Activated CD4-positive, alpha-beta T cell treated with anti-CD3 and anti-CD28 coated beads for 24 hours (primary cell): ENCODE measurements at places on chromosomes 2 and 18.
A peak's percentile ranks its signal among the peaks of the same experiment; 100 is the strongest.

DNA sequence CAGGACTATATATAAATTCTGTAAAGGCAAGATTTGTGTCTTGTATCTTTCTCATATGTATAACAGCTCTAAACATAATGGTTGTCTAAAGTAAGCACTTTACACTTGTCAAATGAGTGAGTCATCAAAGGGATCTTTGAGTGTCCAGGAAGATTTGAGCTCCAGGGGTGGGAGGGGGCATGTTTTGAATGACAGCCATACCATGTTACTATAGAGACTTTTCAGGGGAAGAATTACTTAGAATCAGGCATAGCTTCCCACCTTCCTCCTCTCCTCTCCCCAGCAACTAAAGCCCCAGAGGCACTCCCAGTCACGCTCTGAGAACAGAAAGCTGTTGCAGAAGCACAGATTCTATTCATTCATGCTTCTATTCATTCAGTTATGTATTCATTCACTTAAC is 65.8 kb upstream of the ALK start:
- no peak for DNase-seq

- no peak for DNase-seq
Measured at GRCh38 chr2:171630812-171631626, 56.2 kb upstream of the DYNC1I2 start.

DNA sequence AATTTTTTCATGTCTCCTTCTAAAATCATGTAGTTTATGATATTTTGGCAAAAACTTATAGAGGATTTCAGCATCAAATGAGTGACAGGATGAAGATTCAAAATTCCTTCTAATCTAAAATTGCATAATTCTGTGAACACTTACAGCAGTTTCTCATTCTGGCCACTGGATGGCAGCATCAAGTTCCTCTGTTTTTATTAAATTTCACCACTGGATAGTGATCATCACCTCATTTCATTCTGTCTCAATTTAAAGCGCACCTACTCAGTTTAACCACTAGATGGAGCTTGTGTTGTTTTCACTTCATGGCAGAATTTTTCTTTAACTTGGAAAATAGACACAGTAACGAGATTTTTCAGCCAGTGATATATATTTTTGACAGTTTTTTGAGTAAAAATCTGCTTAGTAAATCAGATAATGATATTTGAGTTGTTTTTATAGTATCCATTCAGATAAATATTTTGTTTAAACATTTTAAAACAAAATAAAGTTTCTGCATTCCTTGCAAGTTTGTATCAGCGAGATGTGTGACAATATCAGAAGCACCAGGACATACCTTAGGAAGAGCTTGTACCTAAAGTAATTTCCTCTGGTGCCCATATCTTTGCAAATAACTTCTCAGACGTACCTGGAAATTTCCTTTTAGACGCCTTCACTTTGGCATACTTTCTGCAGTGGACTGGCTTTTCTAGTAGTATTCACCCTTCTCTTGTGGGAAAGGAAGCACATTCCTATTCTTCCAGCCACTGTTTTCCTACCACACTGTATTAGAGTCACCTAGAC is 94.7 kb upstream of the ARHGAP15 start:
- DNase-seq: peak; percentile 10

DNA sequence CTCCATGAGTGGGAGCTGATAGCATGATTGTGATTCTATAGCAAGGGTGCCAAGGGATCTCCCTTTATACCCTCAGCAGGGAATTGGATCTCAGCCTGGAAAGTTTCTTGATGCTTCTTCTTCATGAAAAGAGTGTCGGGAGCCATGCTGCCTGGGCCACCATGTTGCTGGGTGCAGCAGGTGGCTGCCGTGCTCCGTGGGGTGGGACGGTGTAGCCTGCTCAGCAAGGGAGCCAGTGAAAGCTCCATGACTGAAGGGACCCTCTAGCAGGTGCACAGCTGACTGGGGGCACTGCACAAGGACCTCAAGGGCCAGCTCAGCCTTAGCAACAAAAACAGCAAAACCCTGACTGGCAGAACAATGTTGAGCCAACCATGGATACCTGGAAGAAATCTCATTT is 368.9 kb upstream of the HS6ST1 start:
- no peak for DNase-seq

GRCh38 chr2:32760628-32761027 is 132.8 kb downstream of the TTC27 start:
- DNase-seq: no peak

GRCh38 chr2:67616749-67617148 is 219.6 kb downstream of the ETAA1 start:
- no peak for DNase-seq

DNA sequence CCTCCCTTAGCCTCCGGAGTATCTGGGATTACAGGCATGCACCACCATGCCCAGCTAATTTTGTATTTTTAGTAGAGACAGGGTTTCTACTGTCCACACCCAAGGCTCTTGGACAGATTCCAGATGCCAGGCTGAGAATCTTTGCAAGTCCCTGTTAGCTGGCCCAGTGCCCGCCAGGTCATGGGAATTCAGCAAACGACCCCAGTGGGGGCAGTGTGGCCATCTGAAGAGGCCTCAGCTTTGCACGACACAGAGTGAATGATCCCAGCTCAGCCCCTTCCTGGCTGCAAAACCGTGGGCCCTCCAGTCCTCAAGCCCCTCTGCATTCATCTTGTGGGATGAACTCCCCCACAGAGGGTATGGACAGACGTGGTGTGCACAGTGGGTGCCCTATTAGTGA is 179.5 kb upstream of the ID2 start:
- no peak for DNase-seq

GRCh38 chr2:29450596-29451222 is 335.5 kb downstream of the CLIP4 start:
- no peak for DNase-seq

DNA sequence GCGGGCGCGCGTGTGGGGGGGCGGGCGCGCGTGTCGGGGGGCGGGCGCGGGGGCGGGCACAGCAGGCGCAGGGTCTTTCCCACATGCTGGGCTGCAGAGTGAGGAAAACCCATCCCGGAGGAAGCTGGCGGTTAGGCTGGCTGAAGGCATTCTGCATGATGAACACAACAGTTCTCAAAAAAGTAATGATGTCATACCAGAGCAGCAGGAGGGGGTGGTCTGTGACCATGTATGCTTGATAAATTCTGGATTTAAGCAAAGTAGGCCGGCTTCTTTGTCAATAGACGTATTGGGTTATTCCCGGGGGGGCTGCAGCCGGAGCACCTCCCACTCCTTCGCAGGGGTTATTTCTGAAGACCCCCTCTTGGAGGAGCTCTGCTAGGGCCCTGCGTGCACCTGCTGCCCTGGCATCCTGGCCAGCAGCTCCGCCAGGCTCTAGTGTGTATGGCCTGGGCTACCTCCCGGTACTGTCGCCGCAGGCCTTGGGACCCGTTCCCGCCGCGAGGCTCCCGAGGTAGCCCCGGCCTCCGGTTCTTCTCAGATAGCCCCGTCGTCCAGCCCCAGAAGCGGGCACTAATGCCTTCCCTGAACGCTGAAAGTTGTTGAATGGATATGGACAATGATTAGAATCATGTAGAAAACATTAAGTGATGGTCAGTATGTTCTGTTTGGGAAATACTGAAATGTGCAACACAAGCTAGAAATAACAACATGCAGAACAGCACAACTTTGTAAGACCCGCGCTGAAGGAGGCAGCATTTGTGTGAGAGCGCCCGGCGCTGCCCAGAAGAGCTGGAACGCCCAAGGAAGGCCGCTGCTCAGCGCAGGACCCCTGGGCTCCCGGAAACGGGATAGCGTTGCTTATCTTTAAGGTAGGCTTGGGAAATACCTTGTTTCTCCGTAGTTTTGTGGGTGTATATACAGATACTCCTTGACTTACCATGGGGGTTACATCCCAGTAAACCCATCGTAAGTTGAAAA is 101.4 kb upstream of the RAB6C start:
- DNase-seq: no peak

DNA sequence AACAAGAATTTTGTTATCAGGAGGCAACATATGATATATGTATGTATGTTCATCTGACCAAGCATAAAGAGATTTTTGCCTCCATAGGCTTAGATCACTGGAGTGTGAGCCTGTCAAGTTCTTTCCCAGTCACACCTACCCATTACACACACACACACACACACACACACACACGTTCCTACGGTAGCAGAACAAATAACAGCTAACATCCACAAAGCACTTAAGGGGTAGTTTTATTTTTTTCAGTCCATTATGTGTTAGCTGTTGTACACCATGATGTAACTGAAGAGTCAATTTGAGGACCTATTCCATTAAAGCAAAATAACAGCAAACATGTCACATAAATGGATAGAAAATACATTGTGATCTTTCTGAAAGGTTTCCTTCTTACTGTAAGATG is 39.5 kb downstream of the UGP2 start:
- no peak for DNase-seq

DNA sequence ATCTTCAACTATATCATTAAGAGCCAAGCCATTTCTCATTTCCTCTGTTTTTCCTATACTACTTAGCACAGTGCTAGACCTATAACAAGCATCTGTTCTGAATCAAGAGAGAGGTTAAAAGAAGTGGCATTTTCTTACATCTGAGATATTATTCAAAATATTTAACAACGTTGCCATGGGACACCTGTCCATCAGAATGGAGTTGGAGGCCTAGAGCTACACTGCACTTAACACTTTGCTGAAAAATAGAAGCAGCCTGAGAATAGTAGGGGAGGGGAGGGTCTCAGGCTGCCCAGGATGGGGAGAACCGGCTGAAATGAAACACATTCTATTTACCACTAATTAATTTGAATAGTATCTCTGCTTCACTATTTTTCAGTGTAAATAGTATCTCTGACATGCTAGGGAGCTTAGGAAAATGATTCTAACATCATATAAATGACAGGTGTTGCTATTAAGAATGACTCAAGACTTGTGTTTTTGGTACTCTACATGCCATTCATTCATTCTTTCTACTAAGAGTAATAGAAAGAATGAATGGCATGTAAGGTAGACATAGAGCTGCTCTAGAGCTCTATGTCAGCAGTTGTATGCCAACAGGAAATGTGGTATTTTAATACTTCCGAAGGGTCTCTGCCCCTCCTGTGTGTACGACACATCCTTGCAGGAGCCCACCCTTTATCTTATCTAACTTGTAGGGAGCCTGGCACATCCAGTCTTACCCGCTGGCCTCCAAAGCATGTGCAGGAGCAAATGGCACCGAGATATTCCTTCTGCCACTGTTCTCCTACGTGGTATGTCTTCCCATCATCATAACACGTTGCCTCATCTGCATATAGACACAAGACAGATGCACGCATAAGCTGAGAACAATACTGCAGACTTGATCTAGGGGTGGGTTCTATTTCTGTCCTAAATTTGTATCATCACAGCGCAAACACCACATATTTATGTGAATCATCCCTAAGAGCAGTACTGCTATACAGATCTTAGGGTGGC is 52.6 kb downstream of the ATIC start:
- DNase-seq: no peak

DNA sequence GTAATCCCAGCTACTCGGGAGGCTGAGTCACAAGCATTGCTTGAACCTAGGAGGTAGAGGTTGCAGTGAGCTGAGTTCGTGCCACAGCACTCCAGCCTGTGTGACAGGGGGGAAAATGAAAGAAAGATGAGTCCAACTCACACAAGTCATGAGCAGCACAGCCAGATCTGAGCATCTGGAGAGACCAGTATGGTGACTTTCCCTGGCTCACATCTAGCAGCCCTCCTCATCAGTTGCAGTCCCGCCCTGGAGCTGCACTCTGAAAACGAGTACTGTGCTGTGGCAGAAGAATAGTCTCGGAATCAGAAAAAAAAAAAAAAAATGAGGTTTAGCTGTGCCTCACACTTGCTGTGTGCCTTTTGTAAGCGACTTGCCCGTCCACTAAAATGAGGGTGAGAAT is 74.4 kb upstream of the TRIB2 start:
- DNase-seq: no peak

GRCh38 chr2:240346753-240347372 is 88.6 kb upstream of the GPC1 start:
- DNase-seq: no peak

DNA sequence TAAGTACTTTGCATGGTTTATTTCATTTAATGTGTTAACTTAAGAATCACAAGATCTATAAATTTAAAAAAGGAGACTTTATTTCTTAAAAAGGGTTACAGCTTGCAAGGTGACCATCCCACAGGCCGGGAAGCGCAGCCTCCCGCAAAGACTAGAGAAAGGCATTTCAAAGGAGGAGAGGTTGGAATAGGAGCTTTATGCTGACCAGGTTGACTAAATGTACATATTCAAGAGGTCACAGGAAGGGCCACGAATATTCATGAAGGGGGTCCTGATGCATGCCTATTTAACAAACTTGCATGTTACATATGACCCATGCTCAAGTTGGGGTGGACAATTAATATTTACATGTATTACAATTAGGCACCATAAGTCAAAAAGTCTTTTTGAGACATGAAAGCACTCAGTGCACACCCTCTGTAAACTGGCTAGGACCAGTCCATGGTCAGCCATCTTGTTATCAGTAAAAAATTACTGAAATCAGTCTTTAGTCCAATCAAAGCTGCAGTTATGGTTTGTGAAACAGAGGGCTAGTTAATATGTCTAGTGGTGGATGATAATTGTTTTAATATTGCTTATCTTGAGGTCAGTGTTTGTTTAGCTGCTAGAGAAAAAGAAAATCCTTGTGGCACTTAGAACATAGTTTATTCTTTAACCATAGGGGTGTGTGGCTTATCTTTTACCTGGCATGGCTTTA is 169.3 kb downstream of the KCNE4 start:
- no peak for DNase-seq

GRCh38 chr2:6723865-6724604 is 141.7 kb downstream of the CMPK2 start:
- DNase-seq: no peak

GRCh38 chr18:78794071-78794430 is 185.6 kb upstream of the SALL3 start:
- DNase-seq: no peak

DNA sequence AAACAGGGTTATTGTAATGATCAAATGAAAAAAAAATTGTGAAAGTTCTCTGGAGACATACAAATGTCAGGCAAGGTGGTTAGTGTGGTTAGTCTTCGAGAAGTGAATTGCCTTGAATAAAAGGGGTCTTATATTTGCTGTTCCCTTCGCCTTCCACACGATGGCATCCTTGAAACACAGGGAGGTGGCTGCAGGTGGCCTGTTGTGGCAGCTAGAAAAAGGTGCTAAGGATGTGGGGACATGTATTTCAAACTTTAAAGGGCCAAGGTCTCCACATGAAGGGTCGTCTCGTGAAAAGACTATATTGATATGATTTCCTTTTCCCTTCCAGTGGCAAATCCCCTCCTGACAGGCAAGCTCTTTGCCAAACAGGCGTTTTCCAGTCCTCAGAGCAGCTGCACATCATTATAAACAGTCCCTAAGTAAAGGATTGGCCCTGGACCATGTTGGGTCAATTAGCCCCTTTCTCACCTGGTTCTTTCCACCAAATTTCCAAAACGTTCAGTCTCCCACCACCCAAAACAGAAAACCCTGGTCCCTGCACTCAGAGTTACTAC is 68.5 kb downstream of the COPS8 start:
- peak; percentile 27 for DNase-seq

DNA sequence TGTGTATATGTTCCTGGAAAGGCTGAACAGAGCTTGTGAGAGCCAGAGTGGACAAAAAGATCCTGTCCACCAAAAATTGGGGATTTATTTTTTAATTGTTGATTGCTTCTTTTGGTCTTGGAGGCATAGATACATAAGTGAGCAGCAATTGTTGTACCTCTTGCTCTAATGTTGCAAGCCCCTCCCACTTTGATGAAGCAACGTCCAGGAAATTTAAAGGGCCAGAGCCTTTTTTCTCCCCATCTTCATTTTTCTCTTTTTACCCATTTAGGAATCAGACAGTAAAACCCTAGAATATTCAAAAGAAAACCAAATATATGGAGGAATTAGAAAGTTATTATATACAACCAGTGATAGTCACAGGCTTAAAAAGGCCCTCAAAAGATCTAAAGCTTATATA is 871.8 kb upstream of the NRXN1 start:
- DNase-seq: no peak

GRCh38 chr2:29767606-29768335 is 153.6 kb downstream of the ALK start:
- DNase-seq: no peak
